Central memory CD4-positive, alpha-beta T cell (primary cell): ENCODE measurements at places on chromosomes 4 and X.

GRCh38 chr4:37453999-37454800 lies 209.7 kb downstream of the NWD2 start:
- no peak for DNase-seq

GRCh38 chr4:127304356-127304755 lies 328.4 kb upstream of the INTU start:
- DNase-seq, result no peak

- no peak for DNase-seq
These were observed 18.7 kb upstream of the ADD1 start for GRCh38 chr4:2824836-2825381.

DNA sequence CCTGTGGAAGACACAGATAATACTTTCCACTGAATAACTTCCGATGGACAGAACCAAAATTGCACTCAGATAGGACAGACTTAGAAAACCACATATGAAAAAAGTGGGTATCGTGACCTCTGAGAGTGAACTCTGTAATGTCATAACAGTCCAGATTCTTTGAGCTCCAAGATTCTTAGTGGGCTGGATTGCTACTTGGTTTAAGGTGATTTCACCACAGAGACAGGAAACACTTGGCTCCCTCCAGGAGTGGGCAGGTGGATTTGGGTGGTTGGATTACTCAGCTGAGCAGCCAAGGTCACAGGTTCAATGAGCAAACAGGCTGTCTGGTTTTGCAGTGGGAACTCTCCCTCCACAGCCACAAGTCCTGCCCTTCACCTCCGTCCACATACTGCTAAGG lies 126.0 kb downstream of the AFAP1 start:
- DNase-seq, result no peak

GRCh38 chrX:21840193-21840545 lies 752 bp downstream of the MBTPS2 start:
- no peak for DNase-seq

DNA sequence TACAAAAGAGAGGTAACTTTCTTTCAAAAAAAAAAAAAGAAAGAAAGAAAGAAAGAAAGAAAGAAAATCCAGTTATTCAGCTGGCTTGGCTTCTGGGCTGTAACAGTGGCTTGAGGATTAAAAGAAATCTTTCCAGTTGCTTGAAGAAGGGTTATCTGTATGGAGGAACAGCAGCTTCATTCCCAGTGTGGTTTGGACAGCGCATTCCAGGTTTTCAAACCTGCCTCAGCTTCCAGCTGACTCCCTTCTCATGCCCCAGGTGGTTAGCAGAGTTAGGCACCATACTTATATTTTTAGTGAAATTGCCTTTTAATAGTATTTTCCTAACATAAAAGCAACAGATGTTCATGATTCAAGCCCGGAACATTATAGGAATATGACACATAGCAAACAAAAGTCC lies 48.6 kb downstream of the TMEM164 start:
- DNase-seq, result no peak

DNA sequence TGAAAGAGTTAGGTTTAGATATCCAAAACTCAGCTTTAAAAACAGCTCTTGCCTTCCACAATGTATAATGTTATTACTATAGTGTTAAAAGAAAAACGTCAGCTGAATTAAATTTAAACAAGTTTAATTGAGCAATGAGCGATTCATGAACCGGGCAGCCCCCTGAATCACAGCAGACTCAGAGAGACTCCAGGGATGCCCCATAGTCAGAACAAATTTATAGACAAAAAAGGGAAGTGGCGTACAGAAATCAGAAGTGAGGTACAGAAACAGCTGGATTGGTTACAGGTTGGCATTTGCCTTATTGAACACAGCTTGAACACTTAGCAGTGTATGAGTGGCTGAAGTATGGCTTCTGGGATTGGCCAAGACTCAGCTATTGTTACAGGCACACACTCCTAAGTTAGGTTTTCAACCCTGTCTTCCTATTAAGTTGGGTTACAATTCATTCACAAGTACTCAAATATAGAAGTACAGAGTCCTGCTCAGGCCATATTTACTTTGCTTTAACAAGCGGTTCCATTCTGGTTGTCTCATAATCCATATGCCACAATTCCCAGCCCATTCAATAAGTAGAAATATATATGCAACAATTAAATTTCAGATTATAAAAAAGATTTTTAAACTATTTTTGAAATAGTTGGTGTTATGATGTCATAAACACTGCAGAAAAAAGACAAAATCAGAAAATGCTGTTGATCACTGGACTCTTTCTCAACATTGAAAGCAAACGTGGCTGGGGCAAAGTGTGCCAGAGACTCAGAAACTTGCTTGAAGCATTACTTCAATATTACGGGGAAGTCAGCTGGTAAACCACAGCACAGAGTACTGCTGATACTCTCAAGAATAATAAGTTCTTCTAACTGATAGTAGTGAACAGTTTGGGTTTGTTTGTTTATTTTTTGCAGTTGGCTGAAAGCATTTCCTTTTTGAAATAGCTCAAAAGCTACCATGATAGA lies 459.7 kb downstream of the RAB28 start:
- no peak for DNase-seq
